ENCODE measurements at places on chromosomes 3 and 15. TPM values are rescaled to one million over a fixed set of nuclear protein-coding genes. Genes with fewer than 3 reads are reported as not detected.

Gene TTLL13
- not detected for total RNA-seq

DNA sequence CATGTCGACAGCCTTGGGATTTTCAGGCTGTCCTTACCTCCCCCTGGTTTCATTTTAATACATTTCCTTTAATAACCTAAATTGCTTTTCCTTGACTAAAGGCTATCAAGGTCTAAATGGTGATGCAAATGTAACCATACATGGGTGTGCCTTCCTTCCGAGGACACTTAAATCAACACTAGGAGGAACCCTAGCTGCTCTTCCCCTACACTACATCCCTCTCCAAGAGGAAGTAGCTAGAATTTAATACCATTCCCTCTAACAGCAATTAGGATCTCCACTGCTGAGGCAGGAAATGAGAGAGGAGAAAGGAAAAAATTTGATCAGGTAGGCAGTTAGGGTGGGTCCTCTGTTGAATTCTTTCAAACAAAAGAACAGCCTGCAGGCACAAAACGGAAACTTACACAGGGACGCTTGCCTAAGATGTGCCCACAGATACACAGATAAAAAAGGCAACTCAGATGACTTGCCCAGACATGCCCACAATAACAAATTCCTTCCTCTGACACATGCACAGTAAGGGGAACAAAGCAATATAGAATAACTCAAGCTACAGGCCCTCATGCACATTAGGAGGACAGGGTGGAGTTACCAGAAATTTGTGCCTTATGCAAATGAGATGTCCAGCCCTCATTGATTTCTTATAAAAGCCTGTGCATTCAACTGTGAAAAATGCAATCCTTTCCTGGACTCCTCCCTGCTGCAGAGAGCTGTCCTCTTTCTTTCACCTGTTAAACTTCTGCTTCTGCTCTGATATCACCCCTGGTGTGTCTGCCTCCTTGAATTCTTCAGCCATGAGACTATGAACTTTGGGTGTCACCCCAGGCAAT is 1024.4 kb upstream of the CADM2 start:
- H3K27me3 ChIP-seq, result no peaks in the 10 kb centered on the region
- DNase-seq, result no peak
- H3K4me1 ChIP-seq, result no peaks in the 10 kb centered on the region
- no peak overlapping the region for H3K4me3 ChIP-seq

- no peak overlapping the region for H3K4me3 ChIP-seq
- H3K27ac ChIP-seq, result no peak overlapping the region
- no peaks in the 10 kb centered on the region for H3K4me1 ChIP-seq
- DNase-seq, result no peak
- no peaks in the 10 kb centered on the region for H3K27me3 ChIP-seq
Measured at GRCh38 chr3:101898039-101898438, 48.7 kb downstream of the NFKBIZ start.

Gene THUMPD3
- 42.6 TPM for total RNA-seq

Gene POU1F1
- total RNA-seq, result not detected

- H3K4me3 ChIP-seq, result no peak overlapping the region
- H3K27me3 ChIP-seq, result no peaks in the 10 kb centered on the region
- no peaks in the 10 kb centered on the region for H3K4me1 ChIP-seq
- no peaks in the 10 kb centered on the region for H3K36me3 ChIP-seq
- DNase-seq, result no peak
- no peak overlapping the region for H3K27ac ChIP-seq
Measured at GRCh38 chr15:54208786-54209185, 230.5 kb downstream of the UNC13C start.

DNA sequence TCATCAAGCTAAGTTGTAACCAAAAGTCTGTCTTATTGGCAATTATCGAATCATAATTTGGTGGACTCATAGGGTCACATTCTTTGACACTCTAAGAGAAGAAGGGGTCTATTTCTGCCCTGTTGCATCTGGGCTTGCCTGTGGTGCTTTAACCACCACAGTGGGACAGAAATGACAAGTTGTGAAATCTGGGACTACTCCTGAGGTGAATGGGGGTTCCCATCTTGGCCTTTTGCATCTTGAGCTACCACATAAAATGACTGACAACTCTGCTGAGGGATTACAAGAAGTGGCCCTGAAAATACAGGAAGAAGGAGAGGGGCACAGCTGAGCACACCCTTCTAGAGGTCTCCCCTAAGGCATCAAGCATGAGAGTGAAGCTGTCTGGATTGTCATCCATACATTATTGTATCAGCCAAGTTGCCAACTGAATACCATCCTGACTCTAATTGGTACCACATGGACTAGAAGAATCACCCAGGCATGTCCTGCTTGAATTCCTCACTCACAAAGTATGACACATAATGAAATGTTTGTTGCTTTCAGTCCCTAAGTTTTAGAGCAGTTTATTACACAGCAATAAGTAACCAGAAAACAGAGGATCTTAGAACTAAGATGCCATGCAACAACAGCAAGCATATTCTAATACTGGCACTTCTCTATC is 306.5 kb downstream of the ROBO1 start:
- no peaks in the 10 kb centered on the region for H3K36me3 ChIP-seq
- H3K4me1 ChIP-seq, result no peaks in the 10 kb centered on the region
- DNase-seq, result no peak
- no peaks in the 10 kb centered on the region for H3K27me3 ChIP-seq

Gene UACA
- 107 TPM for total RNA-seq

Gene GABPB1
- total RNA-seq, result 21.0 TPM

GRCh38 chr15:80308002-80308401 is 56.0 kb upstream of the CTXND1 start:
- H3K27me3 ChIP-seq, result no peaks in the 10 kb centered on the region
- H3K27ac ChIP-seq, result no peak overlapping the region
- no peak for DNase-seq
- no peak overlapping the region for H3K4me3 ChIP-seq
